ENCODE measurements at places on chromosomes 1 and 21. TPM values are rescaled to one million over a fixed set of nuclear protein-coding genes. Genes with fewer than 3 reads are reported as not detected.

GRCh38 chr1:237470712-237471338, 419.9 kb downstream of the ZP4 start:
- no peak for DNase-seq

GRCh38 chr1:59568158-59568935, 246.4 kb upstream of the HOOK1 start:
- no peak for DNase-seq

- no peak for DNase-seq
Measured at GRCh38 chr1:147669469-147670318, 630 bp downstream of the ACP6 start.

- no peak for DNase-seq
Measured at GRCh38 chr1:65250826-65251225, 58.5 kb upstream of the DNAJC6 start.

GRCh38 chr1:28830814-28831213, 18.8 kb downstream of the OPRD1 start:
- no peak for DNase-seq

- no peak for DNase-seq
Measured at GRCh38 chr1:156895927-156896326, 2.4 kb downstream of the PEAR1 start.

GRCh38 chr1:29832936-29833335, 596.6 kb downstream of the PTPRU start:
- DNase-seq: no peak

DNA sequence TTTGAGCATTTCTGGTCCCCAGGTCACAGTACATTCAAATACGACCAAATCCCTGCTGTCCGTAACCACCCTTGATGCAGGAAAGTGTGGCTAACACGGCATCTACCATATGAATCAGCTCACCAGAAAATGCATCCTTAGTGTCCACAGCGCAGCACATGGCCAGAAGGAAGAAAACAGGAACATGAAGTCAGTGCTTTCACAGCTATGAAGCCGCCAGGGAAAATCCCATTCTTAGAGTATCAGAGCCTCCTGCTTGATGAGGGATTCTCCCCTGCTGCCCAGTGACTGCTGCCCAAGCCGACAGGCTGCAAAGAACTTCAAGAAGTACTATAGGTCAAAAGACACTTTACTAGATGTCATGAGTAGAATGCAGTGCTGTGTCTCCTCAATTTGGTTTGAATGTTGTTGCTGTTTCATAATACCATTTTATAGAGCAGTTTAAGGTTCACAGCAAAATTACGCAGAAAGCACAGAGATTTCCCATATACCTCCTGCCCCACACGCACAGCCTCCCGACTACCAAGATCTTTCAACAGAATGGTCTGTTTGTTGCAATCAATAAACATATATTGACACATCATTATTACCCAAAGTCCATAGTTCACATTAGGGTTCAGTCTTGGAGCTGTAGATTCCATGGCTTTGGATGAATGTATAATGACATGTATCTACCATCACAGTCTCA, 14.5 kb downstream of the TIAM1 start:
- DNase-seq: no peak

DNA sequence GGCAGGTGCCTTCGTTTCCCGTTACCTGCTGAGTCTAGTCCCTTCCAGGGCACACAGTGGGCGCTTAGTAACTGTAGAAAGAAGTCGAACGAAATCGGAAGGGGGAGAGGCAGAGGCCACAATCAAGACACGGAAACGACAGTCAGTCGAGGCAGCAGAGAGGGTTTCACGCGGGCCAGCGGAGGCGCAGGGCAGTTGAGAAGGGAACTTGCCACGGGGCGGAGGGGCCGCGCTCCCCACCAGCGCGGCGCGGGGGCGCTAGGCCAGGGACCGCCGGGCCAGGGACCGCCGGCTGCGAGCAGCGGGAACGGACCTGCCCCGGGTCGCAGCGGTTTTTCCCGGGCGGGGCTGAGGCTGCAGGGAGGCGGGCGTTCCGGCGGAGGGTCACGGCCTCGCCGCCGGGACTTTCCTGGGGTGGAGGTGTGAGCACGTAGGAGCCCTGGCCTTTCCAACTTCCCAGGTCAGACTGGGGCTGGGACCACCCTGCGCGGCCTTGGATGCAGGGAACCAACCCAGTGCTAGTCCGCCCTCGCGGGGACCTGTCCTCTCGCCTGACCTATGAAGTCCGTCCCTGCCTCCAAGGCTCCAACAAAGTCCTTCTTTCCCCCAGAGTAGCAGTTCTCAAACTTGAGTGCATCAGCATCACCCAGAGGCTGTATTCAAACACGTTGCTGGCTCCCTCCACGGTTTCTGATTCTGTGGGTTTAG, 150.1 kb upstream of the FGGY start:
- DNase-seq: no peak

DNA sequence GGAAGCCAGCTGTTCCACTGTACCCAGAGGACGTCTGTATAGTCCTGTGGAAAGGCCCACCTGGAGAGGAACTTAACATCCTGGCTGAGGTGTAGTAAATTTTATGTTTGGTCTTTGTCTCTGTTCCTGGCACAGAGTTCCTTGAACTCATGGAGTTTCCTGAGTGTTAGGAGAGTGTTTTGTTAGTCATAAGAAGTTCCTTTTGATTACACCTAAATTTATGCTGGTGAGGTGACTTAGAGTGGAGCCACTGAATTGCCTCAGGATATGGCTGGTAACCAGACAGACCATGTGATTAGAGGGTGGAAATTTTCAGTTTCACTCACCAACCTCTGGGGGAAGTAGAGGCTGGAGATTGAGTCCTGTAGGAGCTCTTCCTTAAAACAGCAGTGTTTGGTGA, 57.9 kb downstream of the RASAL2 start:
- DNase-seq: no peak

GRCh38 chr1:118985640-118986554, 2.2 kb downstream of the TBX15 start:
- no peak for DNase-seq

RCC1 gene
- 27.0 TPM for polyA plus RNA-seq

ESPN gene
- polyA plus RNA-seq: not detected

VAV3 gene
- polyA plus RNA-seq: 0.01 TPM

DMBX1 gene
- not detected for polyA plus RNA-seq

C1QA gene
- polyA plus RNA-seq: not detected
